Dermis blood vessel endothelial cell (primary cell): ENCODE measurements at places on chromosomes 16 and 17. TPM values are rescaled to one million over a fixed set of nuclear protein-coding genes. Genes with fewer than 3 reads are reported as not detected.

ITGB4 gene
- total RNA-seq: 34.4 and 125 TPM in 2 replicates

DNA sequence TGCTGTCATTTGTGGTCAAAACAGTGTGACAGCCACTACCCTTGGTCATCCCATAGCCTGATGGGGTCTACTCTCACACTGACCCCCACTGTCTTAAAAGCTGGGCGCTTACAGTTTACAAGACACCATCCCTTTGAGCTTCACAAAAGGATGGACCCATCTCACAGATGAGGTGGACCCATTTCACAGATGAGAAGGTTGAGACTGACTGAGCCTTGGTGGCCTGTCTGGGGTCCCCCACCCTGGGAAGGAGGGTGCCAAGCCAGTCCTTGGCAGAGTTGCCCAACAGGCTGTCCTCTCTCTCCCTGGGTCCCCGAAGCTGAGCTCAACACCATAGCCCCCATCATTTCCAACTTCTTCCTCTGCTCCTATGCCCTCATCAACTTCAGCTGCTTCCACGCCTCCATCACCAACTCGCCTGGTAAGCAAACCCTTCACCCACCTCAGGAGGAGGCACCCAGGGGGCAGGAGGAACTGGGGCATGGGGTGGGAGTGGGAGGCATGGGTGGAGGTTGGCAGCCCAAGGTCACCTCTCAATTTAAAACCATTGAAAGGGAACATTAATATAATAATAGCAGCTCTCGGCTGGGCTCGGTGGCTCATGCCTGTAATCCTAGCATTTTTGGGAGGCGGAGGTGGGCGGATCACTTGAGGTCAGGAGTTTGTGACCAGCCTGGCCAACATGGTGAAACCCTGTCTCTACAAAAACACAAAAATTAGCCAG lies 17.2 kb downstream of the SLC12A3 start:
- no peak for DNase-seq

DNA sequence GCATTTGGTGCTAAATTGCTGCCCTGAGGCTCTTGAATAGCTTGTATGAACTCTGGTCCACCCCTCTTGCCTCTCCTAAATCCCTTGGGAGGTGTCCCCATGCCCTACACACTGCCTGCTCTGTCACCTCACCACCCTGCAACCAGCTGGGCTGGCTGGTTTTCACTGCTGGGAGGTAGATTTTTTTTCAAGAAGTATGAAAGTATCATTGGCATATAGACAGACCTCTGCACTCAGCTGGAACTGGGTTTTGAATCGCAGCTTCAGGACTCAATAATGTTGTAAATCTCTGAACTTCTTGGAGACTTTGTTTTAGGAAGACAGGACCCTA lies 184.9 kb downstream of the MSI2 start:
- no peak for DNase-seq

GRCh38 chr17:8161289-8162232 lies 1.2 kb downstream of the VAMP2 start:
- no peak for DNase-seq

GRCh38 chr17:70071127-70071526 lies 3.9 kb upstream of the KCNJ16 start:
- no peak for DNase-seq
